ENCODE measurements at places on chromosomes 6 and 20.

DNA sequence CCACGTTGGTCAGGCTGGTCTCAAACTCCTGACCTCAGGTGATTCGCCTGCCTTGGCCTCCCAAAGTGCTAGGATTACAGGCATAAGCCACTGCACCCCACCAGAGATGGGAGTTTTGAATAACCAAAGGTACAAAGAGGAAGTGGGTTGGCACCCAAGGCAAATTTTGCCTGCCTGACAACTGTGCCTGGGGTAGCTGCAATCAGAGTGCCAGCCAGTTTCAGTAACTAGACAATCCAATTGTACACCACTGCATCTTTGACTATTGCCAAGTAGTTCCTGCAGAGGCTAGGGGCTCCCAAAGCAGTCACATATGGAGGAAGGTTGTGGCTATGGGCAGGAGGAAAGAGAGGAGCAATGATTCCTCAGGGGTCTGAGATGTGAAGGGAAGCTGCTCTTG lies 16.6 kb downstream of the ZC3H12D start:
- DNase-seq = no peak

DNA sequence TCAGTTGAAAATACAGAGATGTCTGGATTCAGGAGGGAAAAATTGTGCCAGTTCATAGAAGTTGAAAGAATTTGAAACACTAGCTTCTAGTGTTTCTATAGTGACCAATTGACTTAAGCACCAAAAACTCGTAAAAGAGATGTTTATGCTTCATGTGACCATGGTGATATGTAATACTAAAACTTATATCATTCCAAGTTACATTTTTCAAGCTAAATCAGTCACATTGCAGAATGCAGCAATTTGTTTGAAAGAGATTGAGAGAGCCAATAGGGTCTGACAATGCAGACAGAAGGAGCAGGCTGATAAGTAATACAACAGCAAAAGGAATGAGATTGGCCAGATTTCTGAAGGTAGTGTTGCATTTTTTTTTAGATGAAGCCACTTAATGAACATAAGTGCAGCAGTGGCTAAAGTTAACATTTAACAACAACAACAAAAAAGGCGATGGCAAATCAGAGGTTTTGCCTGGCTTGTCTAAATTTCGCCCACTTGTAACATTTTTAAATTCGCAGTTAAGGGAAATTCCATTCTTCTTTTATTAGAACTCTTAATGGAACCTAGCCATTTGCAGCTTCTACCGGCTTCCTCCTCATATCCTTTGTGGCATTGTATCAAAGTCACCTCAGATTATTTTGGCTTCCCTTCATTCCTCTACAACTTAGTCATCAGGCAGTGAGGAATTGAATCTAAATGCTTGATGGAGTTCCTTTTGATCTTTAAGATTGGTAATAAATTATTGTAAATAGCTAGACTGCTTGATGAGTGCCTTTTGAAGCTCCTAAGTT lies 484.0 kb upstream of the SOX4 start:
- DNase-seq = peak; percentile 82

- no peak for DNase-seq
Measured at GRCh38 chr20:23060629-23061028, 11.2 kb upstream of the THBD start.

DNA sequence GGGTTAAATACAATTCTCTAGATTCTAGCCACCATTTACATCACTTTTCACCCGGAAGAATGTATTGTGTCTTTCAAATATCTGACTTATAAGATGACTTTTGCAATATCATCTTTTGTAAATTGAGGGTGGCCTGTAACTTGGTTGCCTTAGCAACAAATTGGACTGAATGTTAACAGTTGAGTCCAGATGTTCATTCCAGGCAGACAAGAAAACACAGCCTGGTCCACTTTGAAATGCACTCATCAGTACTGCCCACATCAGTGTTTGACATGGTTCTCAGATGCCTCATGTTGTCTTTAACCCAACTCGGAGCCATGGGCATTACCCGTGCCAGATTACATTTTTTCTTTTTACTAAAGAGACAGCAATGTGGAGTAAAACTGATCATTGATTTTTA lies 781.6 kb upstream of the CHD6 start:
- peak; percentile 41 for DNase-seq

DNA sequence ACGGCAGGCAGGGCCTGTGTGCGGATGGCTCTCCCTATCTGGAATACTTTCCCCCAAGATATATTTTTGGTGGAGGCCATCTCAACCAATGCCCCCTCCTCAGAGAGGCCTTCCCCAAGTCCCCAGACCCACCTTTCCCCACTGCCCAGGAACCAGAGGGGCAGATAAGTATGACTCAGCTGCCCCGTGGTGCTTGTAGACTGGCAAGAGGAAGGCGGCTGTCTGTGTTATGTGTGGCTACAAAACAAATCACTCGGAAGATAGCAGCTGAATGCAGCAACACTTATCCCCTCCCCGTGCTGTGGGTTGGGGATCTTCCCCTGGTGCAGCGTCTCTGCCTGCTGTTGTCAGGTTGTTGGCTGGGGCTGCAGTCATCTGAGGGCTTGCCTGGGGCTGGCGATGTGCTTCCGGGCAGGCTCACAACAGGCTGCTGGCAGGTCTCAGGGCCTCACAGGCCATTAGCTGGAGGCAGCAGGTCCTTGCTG lies 7.1 kb downstream of the NPEPL1 start:
- DNase-seq = no peak

GRCh38 chr20:36315545-36316351 lies 9.6 kb downstream of the DLGAP4 start:
- DNase-seq = no peak

- DNase-seq = no peak
Measured at GRCh38 chr6:30918670-30919069, 4.6 kb downstream of the VARS2 start.

DNA sequence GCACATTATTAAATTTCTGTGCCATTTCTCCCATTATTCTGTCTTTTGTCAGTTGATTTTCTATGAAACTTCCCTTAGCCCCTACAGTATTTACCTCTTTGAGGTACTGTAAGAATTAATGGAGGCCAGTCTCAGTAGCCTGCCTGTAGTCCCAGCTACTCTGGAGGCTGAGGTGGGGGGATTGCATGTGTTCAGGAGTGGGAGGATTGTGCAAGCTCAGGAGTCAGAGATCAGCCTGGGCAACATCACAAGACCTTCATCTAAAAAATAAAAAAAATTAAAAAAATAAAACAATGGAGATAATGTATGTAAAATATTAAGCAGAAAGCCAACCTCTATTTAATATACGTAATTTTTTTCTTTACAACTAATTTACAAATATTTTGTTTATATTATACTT lies 77.8 kb downstream of the OR2B2 start:
- DNase-seq = no peak

DNA sequence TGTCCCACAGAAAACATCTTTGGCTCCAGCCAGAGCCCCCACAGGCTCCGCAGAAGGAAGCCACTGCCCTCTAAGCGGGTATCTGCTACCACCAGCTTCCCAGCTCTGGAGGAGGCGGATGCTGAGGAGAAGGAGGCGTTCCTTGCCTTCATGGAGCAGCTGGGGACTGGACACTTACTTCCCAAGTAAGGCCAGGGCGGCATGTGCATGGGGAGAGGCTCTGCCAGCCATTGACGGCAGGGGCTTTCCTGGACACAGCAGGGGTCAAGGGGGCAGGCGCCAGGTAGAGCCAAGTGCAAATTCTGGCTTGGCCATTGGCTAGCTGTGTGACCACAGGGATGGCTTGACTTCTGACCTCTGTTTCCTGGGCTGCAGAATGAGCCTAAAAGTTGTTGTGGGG lies 17.8 kb downstream of the RAB44 start:
- no peak for DNase-seq

GRCh38 chr20:44912189-44912588 lies 2.3 kb downstream of the PABPC1L start:
- no peak for DNase-seq

DNA sequence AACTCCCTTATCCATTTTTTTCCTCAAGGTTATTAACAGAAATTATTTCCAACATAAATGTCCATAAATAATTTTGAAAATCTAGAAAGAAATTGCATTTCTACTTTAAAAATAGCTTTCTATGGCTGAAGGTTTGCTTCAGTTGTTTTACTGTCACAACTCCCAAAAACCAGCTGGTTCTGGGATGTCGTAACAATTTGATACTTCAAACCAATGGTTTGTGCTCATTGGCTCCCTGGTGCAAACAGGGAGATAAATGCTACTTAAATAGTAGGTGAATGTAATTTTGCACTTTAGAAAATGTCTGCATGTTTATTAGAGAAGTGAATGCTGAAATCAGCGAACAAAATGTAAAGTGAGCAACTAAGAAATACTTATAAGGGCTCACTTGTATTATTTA lies 31.1 kb downstream of the LAMA2 start:
- no peak for DNase-seq

- DNase-seq = peak; percentile 10
Measured at GRCh38 chr6:72084992-72085569, 198.7 kb downstream of the RIMS1 start.

DNA sequence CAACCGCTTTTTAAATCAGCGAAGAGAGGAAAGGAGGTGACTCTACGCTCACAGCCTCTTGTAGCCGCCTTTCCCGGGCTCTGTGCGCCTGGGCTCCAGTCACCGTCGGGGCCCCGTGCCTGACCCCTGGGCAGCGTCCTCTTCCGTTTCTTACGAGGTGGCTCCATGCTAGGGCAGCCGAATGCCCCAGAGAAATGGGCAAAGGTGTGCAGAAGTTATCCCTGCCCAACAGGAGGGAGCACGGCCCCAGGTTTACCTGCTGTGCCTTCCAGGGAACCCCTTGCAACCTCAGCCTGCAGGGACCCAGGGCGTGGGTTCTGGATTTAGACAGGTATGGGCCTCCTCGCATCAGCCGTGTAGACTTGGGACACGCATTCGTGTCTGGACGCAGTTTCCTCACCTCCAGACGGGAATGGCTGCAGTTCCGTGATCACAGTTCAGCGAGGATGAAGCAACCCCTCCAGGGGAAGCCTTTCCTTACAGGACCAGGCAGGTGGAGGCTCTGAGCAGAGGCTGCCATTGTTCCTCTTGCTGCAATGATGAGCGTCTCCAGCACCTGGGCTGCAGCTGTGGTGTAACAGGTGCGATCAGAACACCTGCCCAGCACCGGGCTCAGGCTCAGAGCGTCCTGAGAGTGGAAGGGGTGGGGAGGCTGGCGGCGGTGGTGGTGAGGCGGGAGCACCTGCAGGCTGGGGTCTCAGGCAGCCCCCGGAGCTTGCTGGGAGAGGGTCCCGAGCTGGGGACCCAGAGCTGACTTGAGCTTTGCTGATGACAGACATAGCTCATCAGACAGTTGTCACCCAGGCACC lies 81.3 kb upstream of the BHLHE23 start:
- no peak for DNase-seq

DNA sequence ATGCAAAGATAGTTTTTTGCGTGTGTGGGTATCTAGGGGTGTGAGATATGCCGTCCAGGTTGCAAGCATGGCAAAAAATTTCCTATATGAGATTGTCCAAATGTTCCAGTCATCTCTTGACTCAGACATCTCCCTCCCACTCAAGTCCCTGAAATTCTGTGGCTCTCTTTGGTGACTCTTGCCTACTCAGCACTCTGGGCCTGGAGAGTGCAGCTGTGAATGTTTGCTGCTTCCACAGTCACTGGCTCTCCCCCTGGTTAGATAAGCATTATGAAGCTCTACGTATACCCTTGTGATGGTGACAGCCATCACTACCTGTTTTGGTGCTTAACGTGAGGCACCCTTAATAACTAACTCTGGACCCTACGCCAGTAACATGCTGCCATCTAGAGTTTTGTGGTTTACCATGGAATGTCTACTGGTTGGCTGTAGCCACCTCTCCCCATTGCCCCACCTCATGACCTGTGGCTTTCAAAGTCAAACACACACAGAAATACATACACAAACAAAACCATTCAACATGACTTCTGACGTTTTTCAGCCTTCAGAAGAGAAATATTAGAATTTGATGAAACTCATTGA lies 621.9 kb upstream of the CITED2 start:
- no peak for DNase-seq

- no peak for DNase-seq
Measured at GRCh38 chr20:46099491-46100287, 9.9 kb upstream of the NCOA5 start.

GRCh38 chr20:51188941-51189340 lies 166.0 kb upstream of the KCNG1 start:
- no peak for DNase-seq

GRCh38 chr6:8084586-8084985 lies 17.8 kb downstream of the EEF1E1 start:
- DNase-seq = no peak

DNA sequence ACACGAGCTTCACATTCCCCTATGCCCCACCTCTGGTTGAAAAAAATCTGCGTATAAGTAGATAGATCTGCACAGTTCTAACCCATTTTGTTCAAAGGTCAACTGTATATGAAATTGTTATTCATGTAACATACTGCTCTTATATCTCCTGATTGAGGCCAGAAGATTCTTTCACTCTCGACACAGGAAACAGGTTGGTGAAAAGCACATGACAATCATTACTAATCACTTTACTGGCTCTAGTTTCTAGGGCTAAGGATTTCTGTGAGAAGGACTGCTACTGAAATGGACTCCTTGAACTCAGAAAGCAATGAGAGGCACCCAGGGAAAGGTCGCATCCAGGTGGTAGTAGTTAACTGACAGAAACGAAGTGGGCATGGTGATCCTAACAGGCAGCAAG lies 21.7 kb downstream of the PDSS2 start:
- no peak for DNase-seq

DNA sequence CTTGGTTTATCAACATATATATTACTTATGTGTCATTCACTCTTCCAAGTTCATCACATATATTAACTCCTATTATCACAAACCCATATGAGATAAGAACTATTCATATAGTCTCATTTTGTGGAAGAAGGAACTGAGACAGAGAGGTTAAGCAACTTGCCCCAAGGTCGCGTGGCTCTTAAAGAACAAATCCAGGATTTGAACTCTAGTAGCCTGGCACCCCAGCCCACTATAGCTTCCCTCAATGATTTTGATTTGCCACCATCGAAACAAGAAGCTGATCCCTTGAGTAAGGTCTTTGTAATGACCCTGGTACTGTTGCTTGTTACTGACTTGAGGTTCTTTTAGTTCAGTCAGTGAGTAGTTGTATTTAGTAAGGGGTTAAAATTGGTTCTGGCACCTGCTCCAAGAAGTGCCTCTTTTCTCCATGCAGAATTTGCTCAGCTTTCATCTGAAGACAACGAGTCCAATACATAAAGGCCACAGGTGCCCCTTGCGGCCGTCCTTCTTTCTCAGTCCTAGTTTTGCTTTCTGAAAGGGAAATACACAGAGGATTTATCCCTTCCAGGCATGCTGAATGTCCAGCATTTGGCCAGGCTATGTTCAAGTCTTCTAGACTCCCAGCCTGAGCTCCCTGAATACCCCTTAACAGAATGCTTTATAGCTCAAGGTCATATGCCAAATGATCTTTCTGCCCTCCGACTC lies 253.0 kb downstream of the TBC1D7 start:
- DNase-seq = no peak

GRCh38 chr20:62979310-62979709 lies 26.8 kb downstream of the SLC17A9 start:
- DNase-seq = no peak
